ENCODE measurements at places on chromosomes 5 and 9. TPM values are rescaled to one million over a fixed set of nuclear protein-coding genes. Genes with fewer than 3 reads are reported as not detected.

The PCDHB4 gene
- 6.2 TPM for total RNA-seq

The MRPS27 gene
- 37.0 TPM for total RNA-seq

The GDF9 gene
- total RNA-seq: 0.39 TPM

The IFNA13 gene
- not detected for total RNA-seq

The JMY gene
- total RNA-seq: 14.1 TPM

The PAPPA gene
- 16.6 TPM for total RNA-seq

The IFNA5 gene
- total RNA-seq: 0.39 TPM

The KCNT1 gene
- 0.78 TPM for total RNA-seq

The MRNIP gene
- total RNA-seq: 46.6 TPM

The GFI1B gene
- not detected for total RNA-seq

The CD74 gene
- total RNA-seq: 1,639 TPM

The ANKRD33B gene
- 4.9 TPM for total RNA-seq

The FBXL7 gene
- total RNA-seq: 32.7 TPM

The NIPAL4 gene
- total RNA-seq: not detected

The PLPP7 gene
- total RNA-seq: 6.6 TPM

The C9orf57 gene
- not detected for total RNA-seq

The GLRA1 gene
- total RNA-seq: not detected

The PRR16 gene
- 10.5 TPM for total RNA-seq

The IFNW1 gene
- total RNA-seq: not detected

The PCDHA4 gene
- 0.78 TPM for total RNA-seq

The LECT2 gene
- total RNA-seq: not detected

The XRCC4 gene
- total RNA-seq: 9.9 TPM

The FAM200C gene
- 8.2 TPM for total RNA-seq

The GPR150 gene
- not detected for total RNA-seq

The FOXD4L3 gene
- not detected for total RNA-seq

The CAMK4 gene
- 0.90 TPM for total RNA-seq

The TRIM7 gene
- total RNA-seq: 3.0 TPM

The BTNL8 gene
- 0.30 TPM for total RNA-seq

The CDC25C gene
- total RNA-seq: not detected

The PCDHGA4 gene
- 7.1 TPM for total RNA-seq

The SHOC1 gene
- total RNA-seq: 0.15 TPM

The SLIT3 gene
- total RNA-seq: 108 TPM

The PCDHA13 gene
- 0.15 TPM for total RNA-seq

The ASPN gene
- total RNA-seq: 113 TPM

The PRRT1B gene
- not detected for total RNA-seq

The FRMPD1 gene
- not detected for total RNA-seq

The DMRTA1 gene
- total RNA-seq: 0.13 TPM

The ZNF483 gene
- total RNA-seq: 21.8 TPM

The GOLM1 gene
- 29.4 TPM for total RNA-seq
